Stimulated activated CD8-positive, alpha-beta memory T cell treated with anti-CD3 and anti-CD28 coated beads, Interleukin-15, amount 100 ng/mL, for 48 hours (primary cell): ENCODE measurements at places on chromosomes 6 and 20.

GRCh38 chr6:18260448-18261106 lies 3.8 kb downstream of the DEK start:
- no peak for DNase-seq

GRCh38 chr6:44221961-44222335 lies 1.4 kb upstream of the SLC29A1 start:
- DNase-seq, result no peak

GRCh38 chr6:143589162-143589561 lies 77.6 kb upstream of the FUCA2 start:
- no peak for DNase-seq

DNA sequence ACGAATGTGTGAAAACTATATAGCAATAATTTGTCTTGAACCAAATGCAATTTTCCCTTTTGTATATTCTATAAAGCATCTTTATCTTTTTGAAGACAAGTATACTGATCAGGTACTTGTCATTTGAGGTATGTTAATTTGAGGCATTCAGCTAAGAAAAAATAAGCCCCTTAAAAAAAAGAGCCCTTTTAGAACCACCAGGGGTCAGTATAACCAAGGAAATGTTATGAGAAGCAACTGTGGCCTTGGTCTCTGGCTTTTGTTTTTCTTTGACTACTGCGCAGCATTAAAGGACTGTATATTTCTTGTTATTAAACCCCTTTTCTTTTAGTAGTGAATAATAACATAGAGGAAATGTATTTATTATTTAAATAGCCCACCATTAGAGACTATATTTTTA lies 43.1 kb downstream of the CD109 start:
- DNase-seq, result no peak
